ENCODE measurements at places on chromosomes 6 and 20.

DNA sequence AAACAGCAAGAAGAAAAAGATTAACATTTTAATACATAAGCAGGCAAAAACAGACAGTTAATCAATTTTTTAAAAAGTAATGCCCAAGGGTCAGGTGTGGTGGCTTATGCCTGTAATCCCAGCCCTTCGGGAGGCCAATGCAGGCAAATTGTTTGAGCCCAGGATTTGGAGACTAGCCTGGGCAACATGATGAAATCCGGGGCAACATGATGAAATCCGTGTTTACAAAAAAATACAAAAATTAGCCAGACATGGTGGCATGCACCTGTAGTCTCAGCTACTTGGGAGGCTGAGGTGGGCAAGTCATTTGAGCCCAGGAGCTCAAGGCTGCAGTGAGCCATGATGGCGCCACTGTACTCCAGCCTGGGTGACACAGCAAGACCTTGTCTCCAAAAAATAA, 94.1 kb upstream of the DST start:
- DNase-seq = no peak

DNA sequence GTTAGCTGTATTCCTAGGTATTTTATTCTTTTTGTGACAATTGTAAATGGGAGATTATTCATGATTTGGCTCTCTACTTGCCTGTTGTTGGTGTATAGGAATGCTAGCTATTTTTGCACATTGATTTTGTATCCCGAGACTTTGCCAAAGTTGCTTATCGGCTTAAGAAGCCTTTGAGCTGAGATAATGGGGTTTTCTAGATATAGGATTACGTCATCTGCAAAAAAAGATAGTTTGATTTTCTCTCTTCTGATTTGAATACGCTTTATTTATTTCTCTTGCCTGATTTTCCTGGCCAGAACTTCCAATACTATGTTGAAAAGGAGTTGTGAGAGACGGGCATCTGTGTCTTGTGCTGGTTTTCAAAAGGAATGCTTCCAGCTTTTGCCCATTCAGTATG, 163.2 kb upstream of the UST start:
- DNase-seq = no peak

GRCh38 chr6:89269252-89269651, 45.8 kb downstream of the GABRR2 start:
- no peak for DNase-seq

GRCh38 chr6:68196645-68197044, 438.4 kb upstream of the ADGRB3 start:
- DNase-seq = peak; percentile 3

DNA sequence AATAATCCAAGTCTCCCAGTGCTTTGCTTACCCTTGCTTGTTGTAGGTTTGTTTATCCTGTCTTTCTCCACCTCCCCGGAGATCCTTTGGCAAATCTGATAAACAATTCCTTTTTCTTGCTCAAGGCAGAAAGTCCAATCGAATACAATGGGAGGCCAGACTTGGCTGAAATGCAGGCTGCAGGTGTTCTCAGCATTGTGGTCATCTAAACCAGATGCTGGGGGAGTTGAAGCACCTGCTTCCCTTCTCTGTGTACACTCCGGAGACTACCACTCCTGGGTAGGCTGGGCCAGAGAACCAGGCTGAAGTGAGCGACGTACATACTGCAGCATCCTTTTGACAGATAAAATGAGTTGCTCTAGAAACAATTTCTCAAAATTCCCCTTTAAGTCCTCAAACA, 82.6 kb upstream of the PREP start:
- no peak for DNase-seq

- DNase-seq = no peak
Observed at GRCh38 chr20:3128275-3128984, 31.2 kb downstream of the FASTKD5 start.

DNA sequence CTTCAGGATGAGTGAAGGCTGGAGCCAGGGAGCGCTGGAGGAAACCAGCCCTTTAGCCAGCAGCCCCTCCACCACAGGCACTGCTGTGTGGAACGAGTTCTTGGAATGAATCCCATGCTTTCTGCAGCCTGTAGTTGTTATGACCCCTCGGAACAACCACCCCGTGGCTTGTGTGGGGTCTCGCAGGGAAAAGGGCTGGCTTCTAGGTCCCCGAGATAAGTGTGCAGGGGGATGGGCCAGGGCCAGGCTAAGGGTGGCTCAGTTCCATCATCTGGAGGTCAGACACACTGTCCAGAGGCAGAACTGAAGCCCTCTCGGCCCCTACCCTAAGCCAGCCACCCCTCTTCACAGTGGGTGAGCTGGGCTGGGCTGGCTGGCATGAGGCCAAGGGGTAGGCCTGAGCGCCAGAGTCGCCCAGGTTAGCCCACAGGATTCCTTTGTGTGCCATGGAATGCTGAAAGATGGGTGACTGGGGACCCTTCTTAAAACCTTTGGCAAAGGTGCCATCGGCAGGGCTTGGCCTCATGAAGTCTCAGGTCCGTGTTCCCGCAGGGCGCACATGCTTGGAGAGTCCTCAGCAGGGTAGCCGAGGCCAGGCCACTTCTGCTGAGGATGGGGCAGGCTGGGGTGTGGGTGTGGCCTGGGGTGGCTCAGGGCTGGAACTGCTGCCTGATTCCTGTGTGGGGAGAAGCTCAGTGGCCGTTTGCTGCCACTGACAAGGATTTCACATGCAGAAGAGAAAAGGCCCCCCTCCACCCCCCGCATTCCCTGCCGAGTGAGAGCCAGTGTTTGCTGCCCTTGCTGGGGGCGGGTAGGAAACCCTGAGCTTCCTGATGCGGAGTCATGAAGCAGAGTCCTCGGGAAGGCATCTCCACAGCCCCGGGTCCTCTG, 24.6 kb downstream of the SPATA2 start:
- no peak for DNase-seq

DNA sequence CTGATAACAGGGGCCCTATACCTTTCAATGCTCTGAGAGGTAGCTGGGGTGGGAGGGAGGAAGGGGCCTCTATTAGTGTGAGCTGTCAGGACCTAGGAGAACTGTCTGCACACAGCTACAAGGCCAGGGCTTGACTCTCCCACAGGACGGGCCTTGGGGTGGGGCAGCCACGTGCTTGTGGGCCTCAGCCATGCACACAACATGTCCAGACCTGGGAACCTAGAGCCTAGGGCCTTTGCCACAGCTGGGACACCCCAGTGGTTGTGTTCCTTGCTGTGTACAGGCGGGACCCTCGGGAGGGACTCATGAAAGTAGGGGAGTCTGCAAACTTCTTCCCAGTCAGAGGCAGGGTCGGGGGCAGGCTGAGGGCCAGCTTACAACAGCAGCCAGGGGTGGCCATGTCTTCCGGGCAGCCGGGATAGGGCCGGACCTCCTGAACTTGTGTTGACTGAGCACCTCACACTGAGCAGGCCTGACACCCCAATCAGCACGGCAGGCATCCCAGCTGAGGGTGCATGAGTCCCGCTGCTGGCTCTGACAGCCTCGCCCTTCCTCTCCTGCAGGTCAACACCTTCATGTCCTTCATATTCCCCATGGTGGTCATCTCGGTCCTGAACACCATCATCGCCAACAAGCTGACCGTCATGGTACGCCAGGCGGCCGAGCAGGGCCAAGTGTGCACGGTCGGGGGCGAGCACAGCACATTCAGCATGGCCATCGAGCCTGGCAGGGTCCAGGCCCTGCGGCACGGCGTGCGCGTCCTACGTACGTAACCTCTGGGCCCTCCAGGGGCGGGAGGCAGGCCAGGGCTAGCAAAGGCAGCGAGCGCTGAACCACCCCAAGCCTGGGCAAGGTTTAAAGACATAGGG, 41.9 kb upstream of the MRGBP start:
- no peak for DNase-seq

DNA sequence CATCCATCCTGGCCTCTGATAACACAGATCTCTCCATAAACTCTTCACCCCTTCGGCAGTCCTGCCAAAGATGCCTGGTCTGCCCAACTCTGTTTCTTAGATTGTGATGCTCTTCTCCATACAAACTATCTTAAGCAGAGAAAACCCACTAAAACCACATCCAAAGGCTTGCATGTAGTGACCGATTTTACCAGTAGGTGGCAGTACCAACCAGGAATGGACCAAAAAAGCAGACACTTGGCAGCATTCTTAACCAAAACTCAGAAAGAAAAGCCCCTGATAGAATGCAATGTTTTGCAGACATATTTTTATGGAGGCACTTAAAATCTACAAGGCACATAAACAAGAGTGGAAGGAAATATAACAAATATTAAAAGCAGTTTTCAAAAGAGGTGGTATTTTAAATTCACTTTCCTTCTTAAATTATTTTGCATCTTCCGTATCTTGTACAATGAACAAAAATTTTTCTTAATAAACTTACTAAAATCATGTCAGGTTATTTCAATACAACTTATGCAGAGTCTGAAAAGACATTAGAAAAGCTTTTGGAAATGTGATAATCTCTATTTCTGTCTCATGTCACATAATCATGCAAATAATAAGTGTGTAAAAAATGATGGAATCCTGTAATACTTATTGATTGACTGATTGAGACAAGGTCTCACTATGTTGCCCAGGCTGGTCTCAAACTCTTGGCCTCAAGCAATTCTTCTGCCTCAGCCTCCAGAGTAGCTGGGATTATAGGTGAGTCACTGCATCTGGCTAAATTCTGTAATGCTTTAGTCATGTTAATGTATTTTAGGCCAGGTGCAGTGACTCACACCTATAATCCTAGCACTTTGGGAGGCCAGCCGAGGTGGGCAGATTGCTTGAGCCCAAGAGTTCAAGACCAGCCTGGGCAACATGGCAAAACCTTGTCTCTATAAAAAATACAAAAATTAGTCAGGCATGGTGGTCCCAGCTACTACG, 29.4 kb downstream of the LRP11 start:
- DNase-seq = peak; percentile 38

- peak; percentile 64 for DNase-seq
Observed at GRCh38 chr20:5674176-5674660, 76.0 kb upstream of the SHLD1 start.

- no peak for DNase-seq
Observed at GRCh38 chr20:4089756-4090487, 74.6 kb upstream of the RNF24 start.

GRCh38 chr20:52748285-52748932, 223.7 kb upstream of the TSHZ2 start:
- DNase-seq = no peak

DNA sequence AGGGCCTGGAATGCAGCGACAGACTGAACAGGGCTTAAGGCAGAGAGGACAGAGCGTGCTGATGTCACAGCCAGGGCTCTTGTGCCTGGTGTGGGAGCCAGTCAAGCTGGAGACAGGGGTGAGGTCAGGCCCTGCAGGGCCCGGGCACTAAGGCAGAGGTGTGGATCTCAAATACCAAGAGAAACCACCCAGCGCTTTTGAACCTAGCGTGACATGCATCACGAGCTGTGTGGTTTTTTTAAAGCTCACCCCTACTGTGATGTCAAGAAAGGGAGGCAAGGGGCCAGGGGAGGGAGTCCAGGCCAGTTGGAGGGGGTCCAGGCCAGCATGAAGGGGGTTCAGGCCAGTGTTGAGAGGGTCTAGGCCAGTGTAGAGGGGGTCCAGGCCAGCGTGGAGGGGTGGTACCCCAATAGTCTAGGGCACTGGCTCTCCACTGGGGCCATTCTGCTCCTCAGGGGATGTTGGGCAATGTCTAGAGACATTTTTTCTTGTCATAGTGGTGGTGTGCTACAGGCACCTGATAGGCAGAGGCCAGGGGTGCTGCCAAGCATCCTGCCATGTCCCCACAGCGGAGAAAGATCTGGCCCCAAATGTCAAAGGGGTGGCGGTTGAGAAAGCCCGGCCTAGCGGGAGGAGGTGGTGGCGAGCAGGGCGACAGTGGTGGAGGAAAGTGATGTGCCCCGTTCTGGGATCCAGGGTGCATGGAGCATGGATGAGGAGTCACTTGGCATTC, 42.6 kb downstream of the RBM38 start:
- no peak for DNase-seq

- peak; percentile 53 for DNase-seq
Observed at GRCh38 chr6:90393232-90393884, 96.7 kb upstream of the BACH2 start.

DNA sequence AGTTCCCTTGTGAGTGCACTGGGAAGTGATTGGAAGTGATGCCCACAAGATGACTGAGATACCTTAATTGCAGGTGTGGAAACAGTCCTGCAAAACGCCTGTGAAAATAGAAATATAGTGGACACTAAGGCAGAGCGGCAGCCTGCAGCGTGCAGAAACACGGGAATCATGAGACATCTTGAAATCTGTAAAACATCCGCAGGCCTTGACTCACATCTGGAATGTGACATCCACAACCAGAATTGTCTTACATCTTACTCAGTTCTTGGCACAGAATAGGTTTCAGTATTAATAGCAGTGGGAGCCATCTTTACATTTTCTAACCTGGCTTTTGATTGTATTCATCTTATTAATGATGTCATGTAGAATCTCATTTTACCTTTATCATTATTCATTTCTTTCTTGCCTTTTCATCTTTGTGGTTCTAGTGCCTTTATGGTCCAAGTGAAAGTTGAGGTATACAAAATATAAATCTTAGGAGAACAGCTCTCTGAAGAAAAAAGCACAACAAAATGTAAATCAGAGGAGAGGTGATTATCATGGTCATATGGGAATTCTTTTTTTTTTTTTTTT, 44.6 kb downstream of the CDYL start:
- DNase-seq = no peak

- no peak for DNase-seq
Observed at GRCh38 chr20:19375395-19375794, 163.0 kb downstream of the SLC24A3 start.

GRCh38 chr6:105952326-105952725, 133.8 kb upstream of the PRDM1 start:
- no peak for DNase-seq

- no peak for DNase-seq
Observed at GRCh38 chr20:62812181-62812906, 4.5 kb upstream of the COL9A3 start.

DNA sequence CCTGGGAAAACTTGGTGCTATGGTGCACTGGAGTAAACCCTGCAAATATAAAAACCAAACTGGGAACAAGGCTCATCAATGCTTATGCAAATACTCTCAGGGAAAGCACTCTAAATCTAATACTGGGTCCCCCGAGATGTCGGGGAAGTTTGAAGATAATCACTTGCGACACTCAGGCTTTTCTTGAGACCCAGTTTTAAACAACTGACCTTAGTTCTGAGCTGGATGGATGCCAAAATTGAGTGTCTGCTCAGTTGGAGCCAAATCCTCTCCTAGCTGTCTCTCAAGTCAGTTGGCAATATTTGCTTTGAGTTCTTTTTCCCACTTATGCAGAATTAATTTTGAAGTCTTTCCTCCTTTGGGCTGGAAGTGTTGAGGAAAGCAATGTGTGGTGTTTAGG, 75.5 kb upstream of the CD2AP start:
- no peak for DNase-seq

- no peak for DNase-seq
Observed at GRCh38 chr6:57305107-57305506, 12.3 kb upstream of the PRIM2 start.

GRCh38 chr20:50508171-50508755, 1.9 kb upstream of the PTPN1 start:
- DNase-seq = no peak

DNA sequence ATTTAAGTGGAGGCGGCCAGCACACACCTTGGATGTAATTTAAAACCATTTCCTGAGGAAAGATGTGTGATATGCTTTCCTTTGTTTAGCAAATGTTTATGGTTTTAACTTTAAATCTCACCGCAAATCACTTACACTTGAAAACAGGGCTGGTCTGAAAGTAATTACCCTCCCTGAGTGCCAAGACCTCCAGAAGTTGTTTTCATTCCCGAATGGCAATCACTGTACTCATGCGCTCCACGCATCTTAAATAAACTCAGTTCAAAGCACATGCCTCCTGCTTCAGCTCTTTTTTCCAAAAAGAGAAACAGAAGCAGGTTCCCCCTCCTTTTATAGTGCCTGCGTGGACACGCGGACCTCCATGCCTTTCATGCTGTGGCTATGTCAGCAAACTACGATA, 224.0 kb downstream of the SMOC2 start:
- DNase-seq = no peak

GRCh38 chr20:237489-237888, 10.4 kb downstream of the DEFB129 start:
- no peak for DNase-seq

Measured in RWPE1 (cell line).